ENCODE measurements at places on chromosomes 16 and 17. TPM values are rescaled to one million over a fixed set of nuclear protein-coding genes. Genes with fewer than 3 reads are reported as not detected.

TBC1D3 gene
- not detected for polyA plus RNA-seq

CCDC78 gene
- not detected for polyA plus RNA-seq

ATP2A1 gene
- not detected for polyA plus RNA-seq

ZNF785 gene
- 9.0 TPM for polyA plus RNA-seq

PLA2G10 gene
- polyA plus RNA-seq: not detected

Data from CD14-positive monocyte (primary cell).